NCI-H1436 treated with DMSO at 0.1 percent for 48 hours (cell line): ENCODE measurements at places on chromosomes 11 and 22.

DNA sequence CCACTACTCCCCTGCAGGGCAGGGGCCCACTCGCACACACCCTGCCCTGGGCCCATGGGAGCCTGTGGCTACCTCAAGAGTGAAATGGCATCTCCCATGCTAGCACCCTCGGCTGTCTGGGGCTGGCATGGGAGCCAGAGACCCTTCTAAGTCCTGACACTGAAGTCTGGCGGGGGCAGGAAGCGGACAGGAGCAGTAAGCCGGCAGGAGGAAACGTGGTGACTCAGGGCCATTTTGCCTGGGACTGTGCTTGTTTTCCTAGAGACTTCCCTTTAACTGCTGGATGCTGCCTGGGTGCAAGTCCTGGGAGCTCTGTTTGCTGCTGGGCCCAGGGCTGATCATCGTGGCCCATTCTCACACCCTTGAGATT lies 16.8 kb downstream of the RELT start:
- no peak for DNase-seq

- no peak for DNase-seq
These were observed 27.7 kb upstream of the PARVB start for GRCh38 chr22:43996170-43996980.

DNA sequence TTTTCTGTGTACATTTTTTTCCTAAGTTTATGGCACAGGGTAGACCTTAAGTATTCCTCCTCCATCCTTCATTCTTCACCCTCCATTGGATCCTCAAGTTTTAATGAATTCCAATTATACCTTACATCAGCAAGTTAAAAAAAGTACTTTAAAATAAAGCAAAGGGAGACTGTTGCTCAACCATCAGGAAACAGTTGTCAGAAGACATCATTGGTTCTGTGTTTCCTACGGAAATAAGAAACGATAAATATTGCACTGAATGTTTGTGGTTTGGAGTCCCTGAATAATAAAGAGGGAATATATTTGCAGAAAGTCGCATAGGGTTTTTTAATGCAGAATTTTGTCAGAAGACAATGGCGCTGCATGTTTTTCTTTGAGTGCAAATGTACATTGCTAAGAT lies 28.1 kb upstream of the LDHA start:
- DNase-seq: no peak

GRCh38 chr11:106131998-106132397 lies 54.5 kb downstream of the AASDHPPT start:
- DNase-seq: no peak

GRCh38 chr11:36596880-36597279 lies 1.2 kb downstream of the RAG2 start:
- DNase-seq: no peak

DNA sequence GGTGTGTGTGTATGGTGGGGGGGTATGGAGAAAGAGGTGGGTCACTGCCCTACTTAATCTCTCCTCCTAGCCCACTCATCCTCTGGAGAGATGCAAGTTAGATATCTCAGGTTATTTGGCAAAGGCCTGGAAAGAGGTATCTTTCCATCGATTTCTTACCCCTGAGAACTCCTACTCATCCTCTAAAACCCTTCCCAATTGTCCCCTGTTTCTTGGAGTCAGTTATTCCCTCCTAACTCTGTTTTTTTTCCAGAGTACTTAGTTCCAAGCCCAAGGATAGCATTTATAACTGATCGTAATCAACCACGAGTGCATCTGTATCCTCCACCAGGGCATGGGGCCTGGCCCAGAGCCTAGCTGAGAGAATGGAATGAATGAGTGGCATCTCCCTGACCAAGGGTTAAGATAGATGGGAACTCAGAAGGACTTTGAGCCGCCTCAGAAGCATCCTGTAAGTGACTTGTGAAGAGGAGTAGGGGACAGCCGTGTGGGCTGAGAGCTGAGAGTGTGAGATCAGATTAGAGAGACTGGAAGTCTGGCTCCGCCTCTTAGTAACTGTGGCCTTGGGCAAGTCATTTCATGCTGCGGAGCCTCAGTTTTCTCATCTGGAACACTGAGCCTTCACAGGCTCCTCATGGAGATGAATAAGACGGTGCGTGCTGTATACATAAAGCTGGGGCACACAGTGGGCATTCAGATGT lies 16.2 kb downstream of the CD6 start:
- no peak for DNase-seq

GRCh38 chr11:102802341-102802740 lies 4.4 kb upstream of the MMP1 start:
- DNase-seq: no peak

DNA sequence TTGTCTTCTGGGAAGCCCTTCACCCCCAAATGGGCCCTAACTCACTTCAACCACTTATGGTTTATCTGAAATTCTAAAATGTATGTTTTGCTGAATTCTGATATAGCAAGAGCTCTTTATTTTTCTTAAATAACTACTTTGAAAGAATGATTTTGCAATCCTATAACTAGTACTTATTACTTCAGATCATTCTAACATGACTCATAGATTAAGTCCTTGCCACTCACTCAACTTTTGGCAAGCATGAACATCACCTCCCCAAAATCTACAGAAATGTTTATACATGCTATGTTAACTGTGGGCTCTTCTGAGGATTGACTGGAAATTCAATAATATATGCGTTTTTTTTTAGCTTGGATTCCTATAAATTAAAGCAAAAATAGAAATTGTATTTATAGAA lies 367.4 kb upstream of the FAT3 start:
- DNase-seq: no peak

GRCh38 chr11:88657076-88657738 lies 319.7 kb upstream of the CTSC start:
- no peak for DNase-seq

DNA sequence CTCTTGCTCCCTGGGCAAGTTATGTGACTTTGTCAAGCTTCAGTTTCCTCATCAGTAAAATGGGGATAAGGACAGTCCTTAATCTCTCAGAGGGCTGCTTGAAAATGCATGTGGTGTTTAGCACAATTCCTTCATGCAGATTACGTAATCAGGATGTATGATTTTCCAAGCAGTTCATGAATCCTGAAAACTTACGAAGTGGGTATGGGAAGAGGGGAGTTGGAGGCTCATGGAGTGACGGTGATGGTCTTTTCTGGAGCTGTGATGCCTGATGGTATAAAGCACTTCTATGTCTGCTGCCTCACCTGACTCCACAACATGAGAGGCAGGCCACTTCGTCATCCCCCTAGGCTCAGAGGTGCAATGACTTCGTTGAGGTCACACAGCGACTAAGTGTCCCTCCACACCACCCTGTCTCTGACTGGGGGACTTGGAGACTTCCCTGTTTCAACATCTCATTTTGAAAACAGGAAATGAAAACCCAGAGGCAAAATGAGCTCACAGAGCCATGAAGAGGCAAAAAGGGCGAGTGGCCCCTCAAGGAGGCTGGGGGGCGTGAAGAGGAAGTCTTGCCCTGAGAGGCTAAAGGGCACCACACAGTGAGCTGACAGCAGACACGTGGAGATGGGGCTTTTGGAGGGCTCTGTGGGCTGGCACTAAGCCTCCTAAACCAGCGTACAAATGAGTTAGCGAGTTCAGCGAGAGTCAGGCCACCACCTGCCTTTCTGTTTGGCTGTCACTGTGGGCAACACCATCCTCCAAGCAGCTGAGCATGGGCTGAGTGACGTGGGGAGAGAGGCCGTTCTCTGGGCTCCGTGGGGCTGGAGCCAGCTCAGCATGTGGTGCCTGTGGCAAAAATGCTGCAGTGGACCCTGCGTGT lies 10.1 kb downstream of the MCM5 start:
- DNase-seq: no peak

- no peak for DNase-seq
These were observed 418.6 kb downstream of the FAM181B start for GRCh38 chr11:82315093-82315492.

GRCh38 chr11:111627591-111627990 lies 25.3 kb downstream of the SIK2 start:
- no peak for DNase-seq

- DNase-seq: no peak
These were observed 90.8 kb upstream of the SHANK2 start for GRCh38 chr11:71342951-71343827.

DNA sequence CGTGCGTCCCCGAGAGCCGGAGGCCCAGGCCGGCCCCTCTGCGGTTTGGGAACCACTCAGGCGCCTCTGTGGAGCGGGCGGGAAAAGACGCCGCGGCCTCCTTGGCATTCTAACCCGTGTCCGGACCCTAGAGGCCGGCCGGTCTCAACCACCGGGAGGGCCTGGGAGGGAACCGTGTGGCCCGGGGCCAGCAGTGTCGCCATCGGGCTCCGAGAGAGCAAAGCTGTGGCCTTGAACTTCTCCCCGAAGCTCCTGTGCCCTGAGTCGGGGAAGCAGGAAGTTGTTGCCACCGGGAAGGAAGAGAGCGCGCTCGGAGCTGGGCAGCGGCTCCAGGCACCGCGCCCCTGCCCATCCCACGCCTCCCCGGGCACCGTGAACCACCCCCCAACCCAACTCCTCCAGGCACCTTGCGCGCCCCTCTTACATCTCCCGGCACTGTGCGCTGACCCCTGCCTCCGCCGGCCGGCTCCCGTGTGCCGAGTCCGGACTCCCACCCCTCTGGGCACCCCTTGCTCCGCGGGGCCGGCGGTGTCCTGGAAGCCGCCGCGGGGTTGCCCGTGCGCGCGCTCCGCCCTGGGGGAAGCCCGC lies 80.0 kb upstream of the PPARA start:
- DNase-seq: no peak

DNA sequence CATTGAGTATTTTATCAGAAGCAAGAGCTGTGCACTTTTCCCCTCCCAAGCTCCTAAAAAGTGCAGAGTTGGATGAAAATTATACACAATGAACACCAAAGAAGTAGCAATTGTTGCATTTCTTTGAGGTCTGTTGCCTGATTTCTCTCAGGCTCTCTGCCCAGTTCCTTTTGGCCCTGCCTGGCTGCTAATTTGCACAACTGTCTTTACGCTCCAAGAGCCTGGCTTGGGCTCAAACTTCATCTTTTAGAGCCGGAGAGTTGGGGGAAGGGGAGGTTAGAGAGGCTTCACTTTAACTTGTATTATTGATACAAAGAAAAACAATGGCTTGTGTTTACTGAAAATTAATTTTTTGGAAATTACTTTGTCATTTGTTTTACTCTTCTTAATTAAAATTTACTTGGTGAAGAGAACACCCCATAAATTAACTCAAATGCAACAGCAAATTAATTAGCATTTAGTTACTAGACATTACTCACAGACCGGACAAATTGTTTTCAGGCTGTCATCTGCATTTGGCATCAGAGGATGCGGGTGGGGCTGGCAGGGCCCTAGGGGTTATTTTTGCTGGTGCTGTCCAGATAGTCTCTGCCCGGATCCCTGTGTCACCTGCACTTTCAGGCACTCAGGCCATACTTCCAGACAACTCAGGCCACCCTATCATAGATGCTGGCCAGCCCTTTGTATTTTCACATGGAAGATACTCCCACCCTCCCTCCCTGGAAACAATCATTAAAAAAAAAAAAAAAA lies 407.3 kb downstream of the NXPE2 start:
- no peak for DNase-seq

DNA sequence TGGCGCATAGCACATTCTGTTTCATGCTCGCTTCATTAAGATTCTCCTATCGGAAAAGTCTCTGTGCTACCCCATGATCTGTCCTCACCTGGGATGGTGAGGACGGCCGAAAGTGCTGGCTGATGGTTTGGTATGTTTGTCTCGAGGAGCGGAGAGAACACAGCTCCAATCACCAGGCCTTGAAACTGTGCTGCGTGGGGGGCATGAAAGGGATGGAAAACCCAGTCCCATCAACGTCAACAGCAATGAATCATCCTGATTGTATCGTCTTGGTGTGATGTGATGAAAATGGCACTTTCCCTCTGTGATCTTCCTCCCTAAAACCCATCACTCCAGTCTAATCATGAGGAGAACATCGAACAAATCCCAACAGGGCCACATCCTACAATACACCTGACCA lies 8.4 kb downstream of the FXYD6 start:
- DNase-seq: no peak

DNA sequence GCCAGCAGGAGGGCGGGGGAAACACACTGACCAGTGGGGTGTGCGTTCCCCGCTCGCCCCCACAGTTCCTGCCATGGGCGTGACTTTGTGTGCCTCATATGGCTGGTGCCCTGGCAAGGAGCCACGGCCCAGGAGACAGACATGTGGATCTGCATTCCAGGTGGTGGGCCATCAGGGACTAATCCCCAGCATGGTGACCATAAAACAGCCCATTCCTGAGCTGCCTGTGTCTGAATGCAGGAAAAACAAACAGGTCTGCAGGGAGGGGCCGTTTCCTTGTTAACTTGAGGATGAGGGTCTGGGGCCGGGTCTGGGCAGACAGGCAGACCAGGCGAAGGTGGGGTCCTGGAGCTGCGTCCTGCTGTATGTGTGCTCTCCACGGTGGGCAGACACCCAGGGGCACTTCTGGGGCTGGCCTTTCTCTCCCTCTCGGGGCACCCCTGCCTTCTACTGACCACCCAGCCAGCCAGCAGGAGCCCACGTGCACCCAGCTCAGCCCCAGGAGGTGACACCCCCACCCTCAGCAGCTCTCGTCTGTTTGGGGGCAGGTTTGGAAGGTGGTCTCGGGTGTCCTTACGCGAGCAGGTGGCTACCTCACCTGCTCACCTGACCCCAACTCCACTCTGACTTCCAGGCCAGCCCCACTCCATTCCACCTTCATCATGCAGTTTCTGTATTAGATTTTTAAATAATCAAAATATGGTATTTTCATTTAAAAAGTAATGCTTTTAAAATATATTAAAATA lies 120.3 kb downstream of the KCNQ1OT1 start:
- no peak for DNase-seq

- DNase-seq: no peak
These were observed 4.2 kb downstream of the MRGPRD start for GRCh38 chr11:68976563-68976962.

- no peak for DNase-seq
These were observed 54.8 kb downstream of the PAK1 start for GRCh38 chr11:77418971-77419597.

- no peak for DNase-seq
These were observed 359.5 kb downstream of the TMEM135 start for GRCh38 chr11:87397011-87397865.
